ENCODE measurements at places on chromosomes 12 and 14.

DNA sequence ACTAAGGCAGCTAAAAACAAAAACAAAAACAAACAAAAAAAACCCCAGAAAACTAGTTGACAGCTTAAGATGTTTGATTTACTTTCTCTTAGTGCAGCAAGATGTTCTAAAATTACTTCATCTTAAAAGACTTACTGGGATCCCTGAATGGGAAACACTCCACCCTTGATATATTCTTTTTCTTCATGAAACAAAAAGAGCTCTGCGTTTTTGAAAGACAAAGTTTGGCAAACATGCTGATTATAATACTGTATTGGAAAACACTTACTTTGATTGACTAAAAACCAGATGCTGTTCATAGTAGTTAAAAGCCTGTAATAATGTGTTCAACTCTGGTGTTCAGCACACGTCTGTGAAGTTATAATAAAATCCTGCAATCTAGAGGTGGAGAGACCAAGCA is 136.8 kb downstream of the SRGAP1 start:
- DNase-seq: no peak

DNA sequence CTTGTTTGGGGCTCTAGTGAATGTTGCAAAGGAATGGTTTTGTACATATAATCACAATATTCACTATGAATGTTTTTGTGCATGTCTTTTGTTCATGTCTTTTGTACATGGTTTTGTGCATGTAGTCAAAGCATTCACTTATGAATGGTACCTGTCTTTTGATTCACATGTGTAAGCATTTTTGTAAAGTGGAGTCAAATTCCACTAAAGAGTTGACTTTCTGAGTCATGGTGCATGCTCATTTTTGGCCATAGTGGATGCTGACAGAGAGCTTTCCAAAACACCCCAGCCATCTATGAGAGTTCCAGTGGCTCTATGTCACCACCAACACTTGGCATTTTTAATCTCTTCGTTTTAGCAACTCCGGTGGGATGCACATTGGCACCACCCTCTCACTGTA is 1185.9 kb upstream of the TMEM132C start:
- DNase-seq: no peak

- DNase-seq: no peak
Measured at GRCh38 chr14:32050878-32051277, 26.2 kb upstream of the ARHGAP5 start.

DNA sequence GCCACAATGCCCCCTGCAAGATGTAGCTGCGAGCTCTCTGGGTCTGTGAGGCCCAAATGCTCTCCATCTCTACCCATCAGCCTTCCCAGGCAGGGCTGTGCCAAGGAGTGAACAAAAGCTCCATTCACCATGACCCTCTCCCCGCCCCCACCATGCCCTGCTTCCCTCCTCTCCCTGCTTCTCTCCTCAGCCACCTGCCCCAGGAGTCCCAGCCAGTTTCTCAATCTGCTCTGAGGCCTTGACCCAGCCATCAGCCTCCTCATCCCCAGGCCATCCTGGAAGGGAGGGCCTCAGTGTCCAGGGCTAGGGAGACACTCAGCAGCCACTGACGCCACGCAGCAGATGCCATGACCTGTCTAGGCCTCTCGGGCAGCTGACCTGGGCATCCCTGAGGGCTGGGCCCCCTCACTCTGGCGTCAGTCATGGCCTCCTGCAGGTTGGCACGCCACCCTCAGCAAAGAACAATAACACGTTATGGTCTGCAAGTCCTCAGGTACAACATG is 8.5 kb upstream of the KRT5 start:
- DNase-seq: no peak

GRCh38 chr14:76640923-76641395 is 120.3 kb upstream of the VASH1 start:
- DNase-seq: no peak

- DNase-seq: peak; percentile 58
Measured at GRCh38 chr12:122836027-122836921, 1.0 kb downstream of the HIP1R start.

GRCh38 chr12:108696996-108697290 is 34.4 kb downstream of the CORO1C start:
- DNase-seq: no peak

DNA sequence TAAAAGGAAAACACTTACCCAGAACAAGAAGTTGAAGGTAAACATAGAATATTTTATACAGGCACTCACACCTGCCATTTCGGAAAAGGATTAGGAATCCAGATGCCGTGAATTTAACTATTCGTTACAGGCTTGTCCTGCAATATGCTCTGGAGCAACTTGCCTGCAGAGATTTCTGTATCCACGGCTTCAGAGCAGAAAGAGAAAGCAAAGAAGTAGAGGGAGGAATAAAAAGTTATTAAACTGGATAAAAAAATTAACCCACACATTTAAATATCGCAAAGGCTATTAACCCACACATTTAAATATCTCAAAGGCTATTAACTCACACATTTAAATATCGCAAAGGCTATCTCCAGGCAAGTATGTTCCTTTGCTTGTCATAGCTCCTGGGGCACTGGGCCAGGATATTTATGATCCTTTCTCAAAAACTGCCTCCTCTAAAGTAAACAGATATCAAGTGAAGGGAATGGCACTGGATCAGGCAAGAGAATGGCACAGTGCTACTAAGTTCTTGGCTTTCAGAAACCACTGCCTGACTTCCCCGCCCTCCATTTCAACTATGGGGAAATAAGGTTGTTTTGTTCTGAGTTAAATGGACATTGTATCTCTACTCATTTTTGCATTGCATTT is at the start of gene TSPAN8:
TSPAN8 (minus strand) TSS at position 399 of the 633 bp plus-strand sequence; CDS start at position 78, 321 bp downstream.
- DNase-seq: no peak

GRCh38 chr12:121092034-121092433 is 40.6 kb upstream of the P2RX7 start:
- no peak for DNase-seq

DNA sequence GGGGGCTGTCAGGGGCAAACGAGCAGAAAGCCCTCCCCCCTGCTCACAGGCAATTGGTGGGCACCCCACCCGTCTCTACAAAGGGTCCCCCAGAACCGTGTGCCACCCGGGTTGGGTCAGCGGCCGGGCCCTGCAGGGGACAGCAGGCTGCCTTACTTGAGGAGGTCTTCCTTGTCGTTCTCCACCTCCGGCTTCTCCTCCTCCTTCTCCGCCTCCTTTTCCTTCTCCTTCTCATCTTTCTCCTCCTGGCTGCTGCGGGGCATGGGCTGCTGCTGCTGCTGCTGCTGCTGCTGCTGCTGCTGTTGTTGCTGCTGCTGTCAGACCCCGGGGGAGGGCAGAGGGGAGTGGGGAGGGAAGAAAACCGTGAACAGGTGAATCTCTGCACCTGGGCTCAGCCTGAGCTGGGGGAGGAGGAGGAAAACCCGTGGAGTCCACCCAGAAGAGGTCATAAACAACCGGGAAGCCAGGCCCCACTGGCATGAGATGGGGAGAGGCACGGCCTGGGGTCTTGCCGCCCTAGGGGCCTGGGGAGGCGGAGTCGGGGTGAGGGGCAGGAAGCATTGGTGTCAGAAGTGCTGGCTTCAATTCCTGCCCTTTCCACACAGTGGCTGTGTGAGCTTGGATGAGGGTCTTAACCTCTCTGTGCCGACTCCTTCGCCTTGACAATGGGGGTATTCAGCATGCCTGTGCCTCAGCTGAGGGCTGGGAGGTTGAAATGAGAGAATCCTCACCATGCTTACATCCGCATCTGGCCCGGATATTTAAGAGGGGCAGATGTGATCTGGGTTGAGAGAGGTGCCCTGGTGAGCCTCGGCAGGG is 107.6 kb downstream of the RFLNA start:
- DNase-seq: no peak

- DNase-seq: no peak
Measured at GRCh38 chr14:68551045-68551683, 241.7 kb downstream of the ZFP36L1 start.

GRCh38 chr12:42482041-42482747 is 107.4 kb downstream of the PRICKLE1 start:
- no peak for DNase-seq

DNA sequence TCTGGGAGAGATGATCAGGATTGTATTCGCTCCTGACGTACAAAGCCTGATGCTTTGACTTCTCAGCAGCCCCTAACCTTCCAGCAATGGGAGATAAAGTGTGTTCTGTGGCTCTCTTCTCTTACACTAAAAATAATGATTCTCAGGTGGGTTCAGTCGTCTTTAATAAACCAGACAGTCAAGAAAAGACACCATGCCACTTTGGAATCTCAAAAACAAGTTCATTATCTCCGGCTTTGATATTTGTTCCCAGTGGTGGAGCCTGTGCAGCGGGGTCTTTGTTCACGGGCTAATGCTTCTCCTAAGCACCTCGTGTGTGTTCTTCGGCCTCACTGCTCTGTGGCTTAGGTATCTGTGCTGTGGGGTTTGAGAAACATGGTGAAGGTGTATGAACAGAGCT is 1.6 kb downstream of the ACVR1B start:
- DNase-seq: no peak

- no peak for DNase-seq
Measured at GRCh38 chr12:31528095-31528494, 62.8 kb downstream of the DENND5B start.

GRCh38 chr12:90854136-90854689 is 100.8 kb downstream of the CCER1 start:
- DNase-seq: no peak

DNA sequence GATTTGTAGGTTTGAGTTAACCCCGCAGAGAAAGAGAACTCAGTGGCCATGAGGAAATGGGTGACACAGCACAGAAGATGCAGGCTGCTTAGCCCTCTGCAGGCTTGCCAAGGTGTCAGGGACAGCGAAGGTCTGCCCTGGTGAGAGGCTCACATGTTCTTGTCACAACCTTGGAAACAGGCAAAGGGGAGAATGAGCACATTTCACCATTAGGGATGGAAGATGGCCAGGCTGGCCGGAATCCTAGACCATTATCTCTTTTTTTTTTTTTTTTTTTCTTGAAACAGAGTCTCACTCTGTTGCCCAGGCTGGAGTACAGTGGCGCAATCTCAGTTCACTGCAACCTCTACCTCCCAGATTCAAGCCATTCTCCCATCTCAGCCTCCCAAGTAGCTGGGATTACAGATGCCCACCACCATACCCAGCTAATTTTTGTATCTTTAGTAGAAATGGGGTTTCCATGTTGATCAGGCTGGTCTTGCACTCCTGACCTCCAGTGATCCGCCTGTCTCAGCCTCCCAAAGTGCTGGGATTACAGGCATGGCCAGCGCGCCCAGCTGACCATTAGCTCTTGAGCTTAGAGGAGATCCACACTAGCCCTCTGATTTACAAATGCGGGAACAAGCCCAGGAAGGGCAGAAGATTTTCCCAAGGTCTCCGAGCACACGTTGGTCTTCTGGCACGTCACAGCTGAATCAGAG is 34.6 kb downstream of the LTBP2 start:
- no peak for DNase-seq

- DNase-seq: no peak
Measured at GRCh38 chr14:57848786-57849185, 17.1 kb downstream of the SLC35F4 start.

- DNase-seq: no peak
Measured at GRCh38 chr12:49304161-49304560, 9.2 kb downstream of the PRPH start.

DNA sequence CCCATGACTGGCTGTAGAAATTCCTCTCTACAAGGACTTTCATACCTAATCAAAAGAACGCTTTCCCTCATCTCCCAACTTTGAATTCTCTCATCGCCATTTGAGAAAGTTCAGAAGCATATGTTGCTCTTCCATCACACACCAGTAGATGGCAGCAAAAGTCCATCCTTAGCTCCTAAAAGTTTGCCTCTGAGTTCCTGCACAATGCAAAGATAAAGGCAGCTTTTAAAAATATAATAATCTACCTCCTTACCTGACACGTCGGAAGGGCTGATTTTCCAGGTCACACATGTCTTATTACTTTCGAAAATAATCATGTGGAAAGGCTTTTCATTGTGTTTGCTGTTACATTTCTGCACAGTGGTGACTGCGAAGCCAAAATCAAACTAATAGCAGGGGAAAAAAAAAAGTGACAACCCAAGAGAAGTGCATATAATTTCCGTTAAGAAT is 456.7 kb upstream of the SEL1L start:
- no peak for DNase-seq

- no peak for DNase-seq
Measured at GRCh38 chr12:87848248-87848868, 180.8 kb downstream of the C12orf50 start.

GRCh38 chr14:23566112-23566777 is 1.3 kb downstream of the AP1G2 start:
- DNase-seq: no peak

DNA sequence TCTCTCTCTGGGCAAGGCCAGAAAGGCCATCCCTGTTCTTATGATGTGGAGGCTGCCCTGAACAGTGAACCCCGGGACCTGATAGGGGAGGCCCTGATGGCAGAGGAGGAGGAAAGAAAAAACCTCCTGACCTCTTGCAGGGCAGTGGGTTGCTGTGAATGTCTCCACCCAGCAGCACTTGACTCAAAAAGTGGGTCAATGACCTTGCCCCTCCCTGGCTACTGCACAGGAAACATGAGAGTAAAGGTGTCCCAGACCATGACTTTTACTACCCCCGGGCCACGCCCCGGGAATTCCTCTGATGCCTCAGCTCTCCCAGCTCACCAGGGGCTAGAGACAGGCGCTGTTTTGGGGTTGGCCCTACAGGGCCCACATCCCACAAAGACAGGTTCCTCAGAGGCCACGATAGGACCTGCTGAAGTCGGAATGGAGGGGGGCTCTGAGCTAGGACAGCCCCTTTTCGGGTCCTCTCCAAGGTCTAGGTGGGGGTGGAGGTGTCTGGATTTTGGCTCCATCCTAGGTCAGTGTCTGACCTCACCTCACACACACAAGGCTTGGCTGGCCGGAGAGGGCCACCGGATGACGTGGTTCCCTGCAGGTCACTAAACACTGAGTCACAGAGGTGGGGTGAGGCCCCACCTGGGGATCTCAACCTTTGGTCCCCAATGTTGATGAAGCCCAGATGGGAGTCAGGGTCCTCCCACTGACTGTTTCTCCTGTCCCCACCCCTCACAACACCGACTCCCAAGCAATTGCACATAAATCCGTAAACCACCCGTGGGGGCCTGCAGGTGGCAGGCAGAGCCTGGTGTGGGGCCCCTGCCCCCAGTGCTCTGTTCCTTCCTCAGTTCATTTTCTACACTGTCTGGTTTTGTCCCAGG is 1.6 kb downstream of the RHOF start:
- no peak for DNase-seq

DNA sequence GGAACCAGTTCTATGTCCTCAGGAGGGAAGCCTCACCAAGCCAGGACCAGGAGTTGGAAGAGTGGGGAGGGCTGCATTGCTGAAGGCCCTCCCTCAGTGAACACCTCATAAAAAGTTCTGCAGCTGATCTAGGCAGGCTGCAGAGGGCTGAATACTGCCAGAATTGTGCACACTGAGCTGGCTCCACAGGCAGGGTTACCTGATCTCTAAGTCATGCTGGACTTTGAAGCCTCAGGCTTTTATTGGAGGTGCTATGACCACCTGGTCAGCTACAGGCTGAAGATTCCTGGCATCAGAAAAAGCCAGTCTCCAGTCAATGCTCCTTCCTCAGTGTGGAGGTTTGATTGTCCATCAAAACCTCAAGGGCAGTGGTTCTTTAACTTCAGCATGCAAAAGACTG is 39.7 kb downstream of the FOS start:
- no peak for DNase-seq

Measured in activated T-cell treated with anti-CD3 and anti-CD28 coated beads, Interleukin-2, amount 50 U/mL, for 1 hour (primary cell).